ENCODE measurements at places on chromosomes 3 and 15. TPM values are rescaled to one million over a fixed set of nuclear protein-coding genes. Genes with fewer than 3 reads are reported as not detected.

- no peaks in the 10 kb centered on the region for H3K27me3 ChIP-seq
- H3K4me1 ChIP-seq: no peaks in the 10 kb centered on the region
- no peak overlapping the region for H3K27ac ChIP-seq
- H3K4me3 ChIP-seq: no peak overlapping the region
Measured at GRCh38 chr3:33940149-33940548, 141.7 kb downstream of the PDCD6IP start.

DNA sequence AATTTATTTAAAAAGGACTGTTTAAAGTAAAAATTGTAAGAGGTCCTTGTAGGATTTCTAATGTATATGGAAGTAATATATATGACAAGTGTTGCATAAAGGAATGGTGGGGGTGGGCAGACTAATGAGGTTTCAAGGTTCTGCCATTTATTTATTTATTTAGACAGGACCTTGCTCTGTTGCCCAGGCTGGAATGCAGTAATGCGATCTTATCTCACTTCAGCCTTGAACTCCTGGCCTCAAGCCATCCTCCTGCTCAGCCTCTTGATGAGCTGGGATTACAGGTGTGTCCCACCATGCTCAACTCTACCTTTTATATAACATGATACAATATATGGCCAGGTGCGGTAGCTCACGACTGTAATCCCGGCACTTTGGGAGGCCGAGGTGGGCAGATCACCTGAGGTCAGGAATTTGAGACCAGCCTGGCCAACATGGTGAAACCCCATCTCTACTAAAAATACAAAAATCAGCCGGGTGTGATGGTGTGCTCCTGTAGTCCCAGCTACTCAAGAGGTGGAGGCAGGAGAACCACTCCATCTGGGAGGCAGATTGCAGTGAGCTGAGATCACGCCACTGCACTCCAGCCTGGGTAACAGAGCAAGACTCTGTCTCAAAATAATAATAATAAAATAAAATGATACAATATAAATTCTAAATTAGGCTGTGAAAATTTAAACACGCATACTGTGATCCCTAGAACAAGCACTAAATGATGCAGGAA lies 33.8 kb upstream of the IGF2BP2 start:
- no peak overlapping the region for H3K27ac ChIP-seq
- H3K36me3 ChIP-seq: no peaks in the 10 kb centered on the region
- no peaks in the 10 kb centered on the region for H3K4me1 ChIP-seq

DNA sequence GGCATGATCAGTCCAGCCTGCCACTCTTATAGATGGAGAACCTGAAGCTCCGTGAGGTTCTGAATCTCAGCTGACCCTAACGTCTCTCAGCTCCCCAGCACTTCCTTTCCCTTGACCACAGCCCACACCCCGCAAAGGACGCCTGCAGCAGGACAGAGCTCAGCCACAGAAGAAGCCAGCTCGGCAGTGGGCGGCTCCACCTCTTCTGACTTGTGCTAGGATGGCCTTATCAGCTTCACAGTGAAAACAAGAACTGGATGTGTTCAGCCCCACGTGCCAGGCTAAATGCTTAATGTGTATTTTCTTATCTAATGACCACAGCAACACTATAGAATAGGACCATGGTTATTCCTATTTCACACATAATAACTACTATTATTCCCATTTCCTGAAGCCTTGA lies 127.6 kb downstream of the ARNT2 start:
- peaks cover 9% of the 10 kb centered on the region for H3K4me1 ChIP-seq
- no peaks in the 10 kb centered on the region for H3K27me3 ChIP-seq
- H3K36me3 ChIP-seq: no peaks in the 10 kb centered on the region
- H3K27ac ChIP-seq: no peak overlapping the region
- no peak overlapping the region for H3K4me3 ChIP-seq
- no peak for DNase-seq

DNA sequence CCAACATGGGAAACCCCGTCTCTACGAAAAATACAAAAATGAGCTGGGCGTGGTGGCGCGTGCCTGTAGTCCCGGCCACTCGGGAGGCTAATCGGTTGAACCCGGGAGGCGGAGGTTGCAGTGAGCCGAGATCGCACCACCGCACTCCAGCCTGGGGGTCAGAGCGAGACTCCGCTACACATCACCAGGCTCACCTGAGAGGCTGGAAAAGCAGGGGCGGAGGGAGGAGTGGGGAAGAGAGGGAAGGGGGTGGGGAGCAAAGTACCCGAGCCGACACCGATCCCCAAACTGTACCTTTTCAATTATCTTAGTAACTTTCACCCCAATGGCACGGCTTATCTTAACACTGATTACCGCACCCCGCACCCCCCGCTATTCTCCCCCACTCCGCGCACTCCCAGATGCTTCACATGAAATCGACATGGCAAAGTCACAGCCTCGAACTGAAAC lies 46.4 kb upstream of the SYNM start:
- DNase-seq: no peak
- peaks cover 10% of the 10 kb centered on the region for H3K4me1 ChIP-seq
- no peaks in the 10 kb centered on the region for H3K36me3 ChIP-seq
- H3K27ac ChIP-seq: peak overlapping the region; percentile 90

DNA sequence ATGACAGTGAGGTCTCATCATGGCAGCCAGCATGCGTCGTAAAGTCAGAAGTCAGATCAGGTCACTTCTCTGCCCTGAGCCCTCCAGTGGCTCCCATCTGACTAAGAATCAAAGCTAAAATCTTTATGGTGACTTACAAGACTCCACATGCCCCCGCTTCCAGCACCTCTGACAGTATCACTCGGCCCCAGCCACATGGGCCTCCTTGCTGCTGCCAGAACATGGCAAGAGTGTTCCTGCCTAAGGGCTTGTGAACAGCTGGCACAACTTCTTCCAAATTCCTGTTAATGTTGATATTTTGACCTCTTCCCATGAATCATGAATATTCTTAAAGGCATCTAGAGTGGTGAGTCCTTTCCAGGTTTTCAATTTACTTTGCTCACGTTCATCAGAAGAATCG lies 20.5 kb downstream of the POLR2M start:
- no peaks in the 10 kb centered on the region for H3K27me3 ChIP-seq
- H3K36me3 ChIP-seq: no peaks in the 10 kb centered on the region
- H3K4me3 ChIP-seq: no peak overlapping the region
- no peaks in the 10 kb centered on the region for H3K4me1 ChIP-seq
- no peak for DNase-seq

GRCh38 chr3:57787867-57788623 lies 31.9 kb downstream of the SLMAP start:
- H3K4me1 ChIP-seq: peaks cover 12% of the 10 kb centered on the region
- H3K27me3 ChIP-seq: no peaks in the 10 kb centered on the region
- no peaks in the 10 kb centered on the region for H3K36me3 ChIP-seq

- DNase-seq: no peak
- H3K27me3 ChIP-seq: no peaks in the 10 kb centered on the region
- no peak overlapping the region for H3K4me3 ChIP-seq
- no peaks in the 10 kb centered on the region for H3K36me3 ChIP-seq
- H3K4me1 ChIP-seq: no peaks in the 10 kb centered on the region
Measured at GRCh38 chr15:44705986-44706385, 5.1 kb downstream of the PATL2 start.

Gene ZNF592
- 10.4 TPM for total RNA-seq

Gene PEX5L
- total RNA-seq: not detected

All from esophagus squamous epithelium (tissue), 5 donors.